ENCODE measurements at places on chromosomes 2 and 18.

DNA sequence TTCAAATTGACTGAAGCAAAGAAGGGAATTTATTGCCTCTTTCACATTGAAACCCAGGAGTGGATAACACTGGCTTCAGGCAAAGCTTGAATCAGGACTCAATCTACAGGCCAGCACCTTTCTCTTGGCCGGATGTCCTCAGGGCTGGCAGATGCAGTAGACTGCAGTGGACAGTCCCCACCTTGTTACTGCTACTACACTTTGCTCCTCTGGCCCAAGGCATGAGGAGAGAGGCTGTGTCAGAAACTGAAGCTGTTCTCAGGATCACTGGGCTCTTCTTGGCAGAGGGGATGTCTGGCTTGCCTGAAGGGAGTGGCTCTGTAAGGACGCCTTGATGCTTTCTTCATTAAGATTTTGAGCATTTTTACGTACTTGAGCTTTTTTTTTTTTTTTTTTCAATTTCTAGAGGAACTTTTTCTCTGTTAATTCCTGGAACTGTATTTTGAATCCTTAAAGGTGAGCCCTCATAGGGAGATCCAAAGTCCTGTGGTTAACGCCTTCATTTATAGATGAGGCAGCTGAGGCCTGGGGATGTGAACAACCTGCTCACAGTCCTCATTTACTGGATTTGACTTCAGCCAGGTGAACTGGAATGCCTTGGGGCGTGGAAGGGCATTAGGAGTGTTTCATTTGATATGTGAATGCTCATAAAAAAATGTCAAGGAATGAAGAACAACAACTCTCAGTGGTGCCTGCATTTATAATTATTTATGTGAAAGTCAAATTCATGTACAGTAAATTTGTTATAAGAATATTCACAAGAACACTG, 36.6 kb downstream of the CASP10 start:
- DNase-seq = no peak

DNA sequence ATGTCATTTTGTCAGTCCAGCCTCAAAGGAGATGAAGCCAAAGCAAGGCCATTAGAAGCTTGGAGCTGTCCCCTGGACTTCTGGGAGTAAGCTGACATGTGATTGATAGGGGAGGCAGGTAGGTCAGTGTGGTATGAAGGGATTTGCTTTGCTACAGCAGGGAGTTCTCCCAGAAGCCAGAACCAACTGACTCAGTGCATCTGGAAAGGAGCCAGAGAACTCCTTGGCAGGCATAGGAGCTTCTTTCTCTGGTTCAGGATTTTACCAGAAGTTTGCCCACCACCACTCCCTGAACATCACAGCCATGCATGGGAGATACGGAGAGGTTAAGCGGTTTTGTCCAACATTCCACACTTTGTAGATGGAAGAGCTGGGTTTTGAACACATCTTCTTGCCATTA, 24.5 kb upstream of the KCNE4 start:
- DNase-seq = no peak

DNA sequence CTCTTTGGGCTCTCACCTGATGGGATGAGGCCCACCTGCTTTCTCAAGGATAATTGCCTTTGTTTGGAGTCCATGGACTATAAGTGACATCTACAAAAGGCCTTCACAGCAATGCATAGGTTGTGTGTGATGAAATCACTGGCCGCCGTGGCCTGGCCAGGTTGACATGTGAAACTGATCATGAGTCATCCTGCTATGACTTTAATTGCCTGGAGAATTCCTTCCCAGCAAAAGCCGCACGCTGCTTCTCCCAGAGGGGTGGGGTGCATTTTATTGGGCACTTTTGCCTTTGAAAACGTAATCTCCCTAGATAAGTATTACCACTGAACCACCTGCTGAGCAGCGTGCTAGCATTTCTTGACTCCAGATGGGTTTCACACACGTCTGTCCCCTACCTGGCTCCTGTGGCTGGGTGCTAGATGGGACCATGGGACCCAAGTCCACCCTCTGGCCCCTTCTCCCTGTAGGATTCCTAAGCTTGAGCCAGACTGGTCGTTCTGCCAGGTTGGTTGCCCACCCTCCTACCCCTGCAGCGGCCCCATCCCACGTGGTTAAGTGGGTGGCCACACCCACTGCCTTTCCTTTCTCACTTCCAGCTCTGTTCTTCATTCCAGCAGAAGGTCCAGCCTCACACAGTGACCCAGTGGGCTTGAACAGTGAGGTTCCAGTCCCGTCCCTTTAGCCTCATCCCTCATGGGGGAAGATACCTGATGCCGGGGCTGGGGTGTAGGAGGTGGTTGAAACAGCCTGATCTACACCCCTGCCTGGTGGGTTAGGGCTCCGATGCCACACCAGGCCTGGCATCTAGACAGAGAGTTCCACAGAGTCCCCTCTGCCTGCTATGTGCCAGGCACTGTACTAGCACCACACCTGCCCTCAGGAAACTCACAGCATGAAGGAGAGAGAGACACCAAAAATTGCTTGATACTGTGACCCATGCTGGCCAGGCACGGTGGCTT, 89.6 kb downstream of the GBX2 start:
- DNase-seq = no peak

DNA sequence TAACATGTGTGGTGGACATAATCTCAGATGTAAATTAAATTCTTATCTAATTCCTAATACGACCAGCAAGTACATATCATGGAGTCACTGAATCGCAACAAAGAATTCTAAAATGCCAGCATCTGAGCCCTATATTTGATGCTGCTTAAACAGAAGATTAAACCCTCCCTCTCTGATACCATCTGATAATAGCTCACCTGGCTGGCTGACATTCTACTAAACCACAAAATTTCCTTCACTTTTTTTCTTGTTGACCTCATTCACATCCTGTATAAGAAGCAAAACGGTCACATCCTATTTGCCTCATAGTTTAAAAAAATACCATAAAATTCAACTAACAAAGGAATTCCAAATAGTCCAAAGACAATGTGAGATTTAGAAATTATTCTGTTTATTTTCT, 371.6 kb upstream of the SLC8A1 start:
- DNase-seq = no peak

DNA sequence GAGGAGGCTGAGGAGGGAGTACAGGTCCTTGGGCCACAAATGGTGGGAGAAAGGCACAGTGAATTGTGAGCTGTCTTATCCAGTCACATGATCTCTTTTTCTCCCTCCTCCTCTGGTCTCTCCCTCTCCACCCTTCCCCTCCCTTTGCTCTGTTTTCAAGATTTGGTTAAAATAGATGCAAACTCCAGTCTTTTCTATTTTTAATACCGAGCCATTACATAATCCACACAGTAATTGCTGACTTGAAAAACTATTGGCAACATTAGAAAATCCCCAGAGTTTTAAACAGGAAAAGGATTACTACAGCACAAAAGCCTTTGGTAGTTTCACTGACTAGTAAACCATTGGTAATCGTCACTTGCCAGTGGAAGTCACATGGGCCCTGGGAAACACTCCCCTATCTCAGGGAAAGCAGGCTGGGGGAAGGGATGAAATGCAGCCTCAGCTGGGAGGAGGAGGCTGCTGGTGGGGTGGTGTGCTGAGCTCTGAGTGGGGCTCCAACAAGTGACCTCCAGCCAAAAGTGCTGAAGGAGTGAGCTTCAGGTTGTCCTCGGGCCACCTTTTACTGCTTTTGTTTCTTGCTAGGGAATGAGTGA, 57.4 kb upstream of the PCBP1 start:
- DNase-seq = no peak

DNA sequence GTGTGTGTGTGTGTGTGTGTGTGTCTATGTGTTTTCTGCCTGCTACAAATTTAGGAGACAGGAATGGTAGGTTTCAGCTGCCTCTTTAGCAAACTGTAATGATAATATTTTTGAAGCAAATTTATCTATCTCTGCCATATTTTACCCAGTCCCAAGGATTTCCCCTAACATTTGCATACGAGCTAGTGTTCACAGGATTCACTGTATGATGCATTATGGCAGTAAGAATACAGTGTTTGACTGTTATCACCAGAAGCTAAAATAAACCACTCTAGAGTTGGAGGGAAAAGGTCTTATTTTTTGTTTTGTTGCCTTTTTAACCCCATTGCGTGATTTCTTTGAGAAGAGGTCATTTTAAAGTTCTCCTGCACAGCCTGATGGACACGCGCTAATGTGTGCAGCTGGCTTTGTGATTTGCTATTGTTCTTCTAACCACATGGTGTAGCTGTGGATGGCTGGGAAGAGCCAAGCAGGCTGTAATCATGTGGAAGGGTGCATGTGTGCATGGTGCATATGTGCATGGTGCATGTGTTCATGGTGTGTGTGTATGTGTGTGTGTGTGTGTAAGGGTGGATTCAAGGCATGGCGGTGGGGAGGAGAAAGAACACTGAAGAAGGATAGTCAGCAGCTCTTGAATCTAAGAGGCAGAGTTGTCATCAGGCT, 62.4 kb downstream of the PLB1 start:
- DNase-seq = no peak

GRCh38 chr2:121001641-121002040, 266.0 kb downstream of the GLI2 start:
- no peak for DNase-seq

DNA sequence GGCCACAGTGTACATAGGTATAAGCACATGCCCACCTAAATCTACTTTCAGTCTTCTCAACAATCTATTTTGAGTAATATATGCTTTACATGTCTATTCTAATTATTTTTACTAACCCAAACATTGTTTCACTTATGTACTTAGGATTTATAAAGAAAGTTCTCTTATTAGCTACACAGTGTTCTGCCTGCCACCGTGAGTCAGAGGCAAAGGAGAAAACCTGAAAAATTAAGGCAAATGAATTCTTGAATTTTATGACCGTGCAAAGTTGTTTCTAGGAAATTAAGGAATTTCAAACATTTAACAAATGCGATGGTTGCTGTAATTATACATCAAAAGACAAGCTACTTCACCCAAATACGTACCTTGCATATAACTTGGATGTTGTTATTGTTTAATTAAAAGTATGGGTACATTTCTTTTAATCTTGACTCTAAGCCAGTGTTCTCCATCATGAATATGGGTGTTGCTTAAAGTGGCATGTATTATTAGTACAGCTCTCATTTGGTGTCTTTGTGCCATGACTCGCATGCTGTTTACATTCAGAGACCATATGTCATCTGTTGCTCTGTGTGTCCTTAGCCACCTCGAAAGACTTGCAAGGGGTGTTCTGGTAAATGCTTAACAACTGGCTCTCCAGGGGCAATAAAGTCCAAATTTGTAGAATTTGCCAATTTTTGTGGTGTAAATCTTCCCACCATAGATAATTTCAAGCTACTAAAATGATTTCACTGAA, 154.3 kb upstream of the FN1 start:
- DNase-seq = peak; percentile 89

- DNase-seq = no peak
These were observed 18.2 kb downstream of the WDR35 start for GRCh38 chr2:19971691-19972090.

- peak; percentile 50 for DNase-seq
These were observed 6.6 kb upstream of the CCDC195 start for GRCh38 chr2:224722770-224723169.

DNA sequence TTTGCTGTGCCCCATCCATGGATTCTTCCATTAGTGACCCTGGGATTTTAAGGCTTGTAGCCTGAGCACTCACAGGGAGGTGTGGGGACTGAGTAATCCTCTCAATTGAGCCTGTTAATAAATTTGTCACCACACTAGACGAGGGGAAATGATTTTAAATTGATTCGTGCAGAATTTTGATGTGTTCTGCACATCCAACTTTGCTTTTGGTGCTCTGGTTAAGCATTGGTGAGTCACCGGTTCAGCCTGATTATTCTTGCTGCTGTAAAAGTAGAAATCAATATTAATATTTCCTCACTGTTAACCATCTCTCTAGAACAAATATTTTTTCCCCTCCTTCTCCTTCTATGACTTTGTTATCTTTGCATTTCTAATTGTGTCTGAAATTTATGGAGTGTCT, 482.0 kb downstream of the TSN start:
- no peak for DNase-seq

DNA sequence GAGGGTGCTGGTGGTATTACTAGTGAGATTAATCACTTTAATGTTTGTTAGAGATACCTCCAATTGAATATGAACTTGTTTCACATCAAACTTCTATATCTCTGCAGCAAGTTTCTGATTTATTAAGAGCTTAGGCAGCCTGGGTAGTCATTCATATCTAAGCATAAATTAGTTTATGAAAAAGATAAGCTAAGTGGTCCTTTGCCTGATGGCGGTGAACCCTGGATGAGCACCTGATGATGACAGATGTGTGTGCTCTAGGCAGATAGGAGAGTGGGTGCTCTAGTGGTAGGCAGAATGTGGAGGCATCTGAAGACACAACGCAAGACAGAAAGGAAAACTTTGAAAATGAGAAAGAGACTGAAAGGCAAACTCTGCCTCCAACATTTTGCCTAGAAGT, 5.0 kb downstream of the FKBP7 start:
- DNase-seq = no peak

DNA sequence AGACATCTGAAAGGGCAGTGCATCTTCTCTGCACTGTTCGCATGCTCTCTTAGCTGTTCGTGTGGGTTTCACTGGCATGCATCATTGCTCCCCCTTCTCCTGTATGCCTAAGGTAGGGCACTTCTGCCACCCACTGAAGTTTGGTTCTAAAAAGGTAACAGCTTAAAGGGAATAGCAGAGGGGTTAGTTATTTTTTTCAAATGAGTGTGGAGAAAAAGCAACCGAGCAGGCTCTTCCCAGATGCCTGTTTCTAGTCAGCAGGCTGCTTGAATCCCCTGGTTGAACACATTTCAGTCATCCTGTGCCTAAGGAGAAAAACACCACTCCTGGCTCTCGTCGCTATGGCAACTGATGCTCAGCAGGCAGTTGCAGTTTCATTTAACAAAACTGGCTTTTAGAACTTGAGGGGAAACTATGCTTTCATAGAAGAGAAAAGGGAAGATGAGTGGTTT, 69.8 kb upstream of the GALNT3 start:
- DNase-seq = peak; percentile 43

GRCh38 chr2:225400546-225401400, 1.3 kb downstream of the NYAP2 start:
- peak; percentile 43 for DNase-seq

- DNase-seq = no peak
These were observed 28.2 kb downstream of the LPIN2 start for GRCh38 chr18:2984703-2985261.

DNA sequence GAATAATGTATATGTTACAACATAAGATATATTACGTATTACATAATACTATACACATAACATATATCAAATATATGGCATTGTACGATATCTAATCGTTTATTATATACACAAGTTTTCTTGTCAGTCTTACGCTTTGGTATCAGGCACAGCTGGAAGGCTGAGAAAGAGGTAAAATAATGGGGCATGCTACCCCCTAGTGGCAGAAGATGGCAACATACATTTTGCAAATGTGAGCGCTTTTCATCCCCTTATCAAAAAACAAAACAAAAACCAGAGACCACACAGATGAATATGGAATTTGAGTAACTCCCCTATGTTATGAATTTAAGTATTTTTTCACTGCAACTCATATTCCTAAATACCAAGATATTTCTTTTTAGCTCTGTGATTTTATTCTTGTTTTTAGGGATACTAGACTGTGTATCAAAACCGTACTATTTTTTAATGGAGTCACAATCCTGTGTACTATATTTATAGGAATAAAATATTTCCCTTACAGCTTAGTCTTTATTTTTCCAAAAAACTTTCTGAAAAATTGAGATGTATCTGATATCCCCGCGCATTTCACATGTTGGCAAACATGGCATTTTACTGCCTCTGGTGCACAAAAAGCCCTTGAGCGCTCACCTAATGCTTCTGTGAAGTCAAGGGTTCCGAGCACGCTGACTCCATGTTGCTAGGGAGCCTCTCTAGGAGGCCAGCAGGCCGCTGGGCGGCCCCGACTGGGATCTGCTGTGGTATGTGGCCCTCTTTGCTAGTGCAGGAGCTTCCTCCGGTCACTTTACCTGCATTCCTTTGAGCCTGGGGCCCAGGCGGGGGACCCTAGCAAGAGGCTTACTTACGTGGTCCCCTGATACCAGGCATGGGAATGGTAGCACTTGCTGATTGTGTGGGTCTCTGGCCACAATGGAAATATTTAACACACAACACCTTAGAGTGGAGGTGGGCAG, 62.5 kb downstream of the SLC4A3 start:
- peak; percentile 68 for DNase-seq

Measured in NCI-H1694 treated with DMSO at 0.1 percent for 48 hours (cell line).